ENCODE measurements at places on chromosomes 3 and 15. TPM values are rescaled to one million over a fixed set of nuclear protein-coding genes. Genes with fewer than 3 reads are reported as not detected.

GRCh38 chr3:139689122-139689521 lies 11.3 kb upstream of the NMNAT3 start:
- DNase-seq, result no peak

- no peak for DNase-seq
These were observed 473.4 kb downstream of the AGBL1 start for GRCh38 chr15:86553108-86553507.

DNA sequence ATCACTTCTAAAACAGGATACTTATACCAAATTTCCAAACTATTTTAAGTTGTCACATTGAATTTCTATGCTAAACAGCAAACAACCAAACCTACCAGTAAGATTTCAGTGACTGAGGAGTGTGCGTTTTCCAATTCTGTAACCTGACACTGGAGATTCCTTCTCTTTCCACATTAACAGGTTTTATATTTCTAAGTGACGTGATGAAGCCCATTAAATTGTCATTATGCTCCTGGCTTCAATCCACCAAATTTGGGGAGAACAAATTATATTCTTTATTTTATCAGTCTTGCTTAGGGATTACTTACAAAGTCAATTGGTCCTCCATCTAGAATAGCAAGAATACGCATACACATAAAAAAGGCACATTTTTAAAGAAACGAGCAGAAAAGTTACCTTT lies 764.8 kb upstream of the NR2F2 start:
- DNase-seq, result no peak

GRCh38 chr15:29687939-29688505 lies 134.2 kb downstream of the TJP1 start:
- DNase-seq, result no peak

DNA sequence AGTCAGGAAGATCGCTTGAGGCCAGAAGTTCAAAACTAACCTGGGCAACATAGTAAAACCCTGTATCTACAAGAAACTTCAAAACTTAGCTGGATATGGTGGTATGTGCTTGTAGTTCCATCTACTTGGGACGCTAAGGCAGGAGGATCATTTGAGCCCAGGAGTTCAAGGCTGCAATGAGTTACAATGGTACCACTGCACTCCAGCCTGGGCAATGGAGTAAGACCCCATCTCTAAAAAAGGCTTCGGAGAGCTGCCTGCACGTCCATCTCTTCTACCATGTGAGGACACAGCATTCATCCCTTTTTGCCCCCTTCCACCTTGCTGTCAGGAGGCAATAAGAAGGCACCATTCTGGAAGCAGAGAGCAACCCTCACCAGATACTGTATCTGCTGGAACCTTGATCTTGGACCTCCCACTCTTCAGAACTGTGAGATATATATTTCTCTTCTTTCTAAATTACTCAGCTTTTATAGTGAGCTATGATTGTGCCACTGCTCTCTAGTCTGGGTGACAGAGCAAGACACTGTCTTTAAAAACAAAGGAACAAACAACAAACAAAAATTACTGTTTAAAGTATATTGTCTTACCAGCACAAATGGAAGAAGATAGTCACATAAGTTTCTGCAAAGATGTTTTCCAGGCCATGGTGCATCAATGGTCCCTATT lies 4.2 kb upstream of the BTLA start:
- no peak for DNase-seq

ZCWPW2 gene
- total RNA-seq, result 2.2 TPM

OR5K2 gene
- not detected for total RNA-seq

LRTM1 gene
- not detected for total RNA-seq

MESP2 gene
- total RNA-seq, result 0.21 TPM

All from heart right ventricle (tissue), 16 donors.